ENCODE measurements at places on chromosomes 1 and 21. TPM values are rescaled to one million over a fixed set of nuclear protein-coding genes. Genes with fewer than 3 reads are reported as not detected.

Gene E2F2
- 0.17 TPM for total RNA-seq

Gene LIN28A
- not detected for total RNA-seq

Gene PLA2G2F
- not detected for total RNA-seq

Gene KLF17
- 0.42 TPM for total RNA-seq

Gene HEYL
- 8.3 TPM for total RNA-seq

Data from esophagus muscularis mucosa (tissue), 4 donors.